ENCODE measurements at places on chromosomes 4 and X. TPM values are rescaled to one million over a fixed set of nuclear protein-coding genes. Genes with fewer than 3 reads are reported as not detected.

TEX13D gene
- total RNA-seq: not detected

IL1RAPL1 gene
- total RNA-seq: not detected

HTN1 gene
- total RNA-seq: not detected

AWAT2 gene
- not detected for total RNA-seq

CT83 gene
- total RNA-seq: not detected

SLITRK4 gene
- not detected for total RNA-seq

CPZ gene
- not detected for total RNA-seq

TNMD gene
- not detected for total RNA-seq

UGT2B15 gene
- total RNA-seq: not detected

TCP11X2 gene
- total RNA-seq: not detected

DNA sequence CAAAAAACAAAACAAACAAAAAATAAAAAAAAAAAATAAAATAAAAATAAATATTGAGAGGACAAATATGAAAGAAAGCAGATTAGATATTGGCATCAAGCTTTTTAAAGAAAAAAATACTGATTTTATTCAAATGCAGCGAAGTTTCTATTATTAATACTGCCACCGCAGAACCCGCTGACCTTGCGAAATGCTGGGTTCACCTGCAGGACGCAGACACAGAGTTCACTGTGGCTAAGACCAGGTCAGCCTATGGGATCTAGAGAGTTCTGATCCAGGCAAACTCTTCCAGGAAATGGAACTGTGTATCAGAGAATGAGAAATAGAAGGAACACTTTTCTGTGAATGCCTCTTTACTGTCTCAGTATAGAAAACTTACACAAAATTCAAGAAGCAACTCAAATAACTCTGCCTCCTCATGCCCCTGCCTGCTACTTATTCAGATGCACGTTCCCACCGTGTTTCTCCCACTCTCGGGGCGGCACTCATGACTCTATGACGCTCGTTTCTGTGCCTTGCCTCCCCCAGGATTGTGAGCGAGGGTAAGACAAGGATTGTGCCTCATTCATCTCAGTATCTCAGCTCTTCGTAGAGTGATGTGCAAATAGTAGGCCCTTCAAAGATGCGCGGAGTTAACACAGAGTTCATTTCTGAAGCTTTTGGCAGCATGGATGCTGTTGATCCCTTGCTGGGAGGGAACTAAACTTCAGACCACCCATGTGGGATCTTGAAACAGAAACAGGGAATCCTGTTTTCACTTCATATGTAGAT lies 44.1 kb upstream of the TLR3 start:
- DNase-seq: no peak

- DNase-seq: no peak
These were observed 175.7 kb upstream of the SPIN4 start for GRCh38 chrX:63526863-63527262.

GRCh38 chrX:40552768-40553167 lies 28.0 kb upstream of the ATP6AP2 start:
- DNase-seq: no peak

DNA sequence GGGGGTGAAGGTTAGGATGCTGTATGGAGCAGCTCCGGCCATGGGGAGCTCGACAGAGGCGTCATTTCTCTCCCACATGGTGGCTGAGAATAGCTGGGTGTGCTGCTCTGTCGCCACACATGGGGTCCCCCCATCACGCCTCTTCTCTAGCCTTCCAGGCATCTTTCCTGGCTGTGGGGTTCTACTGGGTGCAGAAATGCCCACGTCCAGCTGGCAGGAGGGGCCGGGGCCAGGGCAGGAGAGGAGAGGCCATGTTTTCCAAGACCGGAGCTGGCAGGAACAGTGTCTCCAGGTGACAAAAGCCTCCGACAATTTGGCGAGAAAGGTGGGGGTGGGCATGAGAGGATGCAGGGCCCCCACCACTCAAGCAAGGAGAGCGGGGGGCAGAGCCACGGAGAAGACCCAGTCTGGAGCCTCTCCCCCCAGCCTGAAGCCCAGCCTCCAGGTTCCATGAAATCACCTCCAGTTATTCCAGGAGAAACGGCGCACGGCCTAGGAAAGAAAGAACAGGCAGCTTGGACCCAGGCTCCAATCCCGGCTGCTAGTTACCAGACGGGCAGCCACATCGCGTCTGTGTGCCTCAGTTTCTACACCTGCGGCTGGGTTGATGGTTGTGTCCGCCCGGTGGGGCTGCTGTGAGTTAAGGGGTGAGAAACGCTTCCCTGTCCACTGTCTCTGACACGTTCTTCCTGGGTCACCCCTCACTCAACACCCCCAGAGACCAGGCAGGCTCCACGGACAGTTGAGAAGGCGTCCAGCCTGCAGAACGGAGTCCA lies 27.4 kb upstream of the SPON2 start:
- no peak for DNase-seq

DNA sequence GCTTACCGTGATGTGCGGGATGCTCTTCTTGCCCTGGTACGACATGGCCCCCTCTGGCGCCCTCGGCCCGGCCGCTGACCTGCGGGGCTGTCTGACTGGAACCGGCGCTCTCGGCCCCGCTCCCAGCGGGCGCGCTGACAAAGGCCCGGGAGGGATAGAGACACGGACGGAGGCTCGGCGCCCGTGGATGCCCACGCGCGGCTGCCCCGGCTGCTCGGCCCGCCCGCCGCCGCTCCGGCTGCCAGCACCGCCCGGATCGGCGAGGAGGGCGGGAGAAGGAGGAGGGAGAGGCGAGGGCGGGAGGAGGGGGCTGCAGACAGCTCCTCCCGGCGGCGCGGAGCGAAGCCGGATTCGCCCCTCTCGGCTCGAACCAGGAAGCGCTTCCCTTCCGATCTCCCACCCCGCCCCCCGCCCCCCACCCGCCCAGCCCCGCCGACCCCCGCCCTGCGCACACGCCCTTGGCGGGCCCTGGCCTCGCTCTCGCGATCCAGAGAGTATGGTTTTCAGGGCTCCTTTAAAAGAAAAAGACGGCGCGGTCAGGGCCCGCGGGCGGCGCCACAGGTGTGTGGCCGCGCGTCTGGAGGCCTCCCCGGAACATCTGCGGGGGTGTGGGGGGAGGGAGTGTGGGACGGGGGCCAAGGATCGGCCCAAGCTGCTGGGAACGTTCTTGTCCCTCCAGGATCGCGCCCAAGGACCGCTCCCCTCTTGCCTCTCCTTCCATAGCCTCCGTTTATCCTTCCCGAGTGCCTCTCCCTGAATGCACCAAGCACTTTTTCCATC lies 4.5 kb downstream of the CRMP1 start:
- no peak for DNase-seq

DNA sequence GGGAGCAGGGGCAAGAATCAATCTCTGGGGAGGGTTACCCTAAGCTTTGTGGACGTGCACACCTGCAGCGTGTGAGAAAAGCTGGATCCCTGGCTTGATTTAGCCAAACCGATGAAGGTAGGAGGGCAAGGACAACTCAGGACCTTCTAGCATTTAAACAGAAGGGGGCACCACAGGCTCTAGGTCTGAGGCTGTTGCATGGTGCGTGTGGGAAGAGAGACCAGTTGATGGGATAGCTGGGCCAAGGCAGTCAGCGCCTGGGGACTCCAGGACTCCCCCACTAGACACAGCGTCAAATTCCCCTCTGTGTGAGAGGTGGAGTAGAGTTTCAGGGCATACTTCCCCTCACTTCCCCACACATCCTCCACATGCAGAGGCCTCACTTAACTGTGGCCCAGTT lies 4.3 kb downstream of the GABRQ start:
- no peak for DNase-seq

DNA sequence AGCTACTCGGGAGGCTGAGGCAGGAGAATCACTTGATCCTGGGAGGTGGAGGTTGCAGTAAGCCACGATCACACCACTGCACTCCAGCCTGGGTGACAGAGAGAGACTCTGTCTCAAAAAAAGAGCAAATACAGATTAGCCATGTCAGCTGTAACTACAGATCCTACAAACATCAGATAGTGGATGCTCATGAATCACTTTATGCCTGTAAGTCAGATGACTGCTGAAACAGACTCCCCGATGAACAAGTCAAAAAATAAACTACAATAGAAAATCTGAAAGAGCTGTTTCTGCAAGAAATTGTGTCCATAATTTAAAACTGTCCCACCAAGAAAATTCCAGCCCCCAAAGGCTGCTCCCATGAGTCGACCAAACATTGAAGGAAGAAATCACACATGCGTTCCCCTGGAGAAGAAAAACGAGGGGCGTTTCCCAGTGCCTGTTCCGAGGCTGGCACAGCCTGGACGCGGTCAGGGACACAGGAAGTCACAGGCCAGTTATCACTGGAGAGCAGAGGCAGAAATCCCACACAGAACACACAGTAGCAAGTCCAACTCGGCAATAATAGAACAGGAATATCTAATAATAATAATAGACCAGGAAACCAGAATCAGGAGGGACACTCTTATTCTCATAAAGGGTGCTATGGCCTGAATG lies 30.0 kb upstream of the GTPBP6 start:
- DNase-seq: no peak

- no peak for DNase-seq
These were observed 115.5 kb downstream of the JADE1 start for GRCh38 chr4:128924951-128925350.

GRCh38 chr4:113467581-113467980 lies 294.0 kb downstream of the CAMK2D start:
- DNase-seq: no peak

- DNase-seq: no peak
These were observed 42.5 kb upstream of the LEF1 start for GRCh38 chr4:108210989-108211835.

GRCh38 chr4:168162604-168163003 lies 70.3 kb downstream of the ANXA10 start:
- no peak for DNase-seq

- no peak for DNase-seq
These were observed 392.2 kb upstream of the ZFP42 start for GRCh38 chr4:187603093-187604025.

GRCh38 chr4:91319556-91320268 lies 984.1 kb upstream of the GRID2 start:
- DNase-seq: no peak

GRCh38 chr4:170386511-170386910 lies 296.8 kb upstream of the AADAT start:
- peak; percentile 25 for DNase-seq

GRCh38 chr4:8846826-8847225 lies 24.8 kb downstream of the HMX1 start:
- DNase-seq: no peak

DNA sequence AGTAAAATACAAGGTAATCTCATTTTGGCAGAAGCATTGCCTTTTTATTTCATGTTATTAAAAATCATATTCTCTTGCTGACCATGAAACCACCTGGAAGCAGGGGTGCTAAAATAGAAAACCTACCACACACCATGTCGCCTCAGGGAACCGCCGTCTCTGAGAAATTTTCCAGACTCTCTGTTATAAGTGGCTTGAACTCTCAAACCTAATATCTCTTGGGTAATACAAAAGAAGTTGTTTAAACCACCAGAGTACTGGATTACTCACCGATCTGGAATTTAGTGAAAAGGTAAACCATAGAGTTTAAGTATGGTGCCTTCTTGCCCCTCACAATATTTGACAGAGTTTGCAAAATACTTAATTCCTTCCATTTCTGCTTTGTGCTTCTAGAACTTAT lies 27.7 kb downstream of the ENPP6 start:
- DNase-seq: no peak

GRCh38 chr4:71107726-71108125 lies 114.3 kb downstream of the DCK start:
- no peak for DNase-seq

DNA sequence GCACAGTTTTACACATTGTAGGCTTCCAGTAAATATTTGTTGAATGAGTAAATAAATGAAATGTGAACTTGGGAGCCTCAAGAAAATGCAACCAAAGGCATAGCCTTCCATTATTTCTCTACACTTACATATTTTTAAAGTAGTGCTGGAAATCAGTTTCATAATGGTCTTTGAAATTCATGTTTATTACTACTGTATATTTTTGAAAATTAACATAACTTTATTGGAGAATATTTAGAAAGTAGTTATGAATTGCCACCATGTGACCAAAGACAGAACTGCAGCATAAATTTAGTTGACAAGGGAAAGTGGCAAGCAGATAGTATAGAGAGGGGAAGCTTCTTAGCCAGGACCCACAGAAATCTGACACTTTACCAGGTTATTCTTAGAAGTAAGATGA lies 6.4 kb downstream of the TCEAL8 start:
- peak; percentile 10 for DNase-seq

DNA sequence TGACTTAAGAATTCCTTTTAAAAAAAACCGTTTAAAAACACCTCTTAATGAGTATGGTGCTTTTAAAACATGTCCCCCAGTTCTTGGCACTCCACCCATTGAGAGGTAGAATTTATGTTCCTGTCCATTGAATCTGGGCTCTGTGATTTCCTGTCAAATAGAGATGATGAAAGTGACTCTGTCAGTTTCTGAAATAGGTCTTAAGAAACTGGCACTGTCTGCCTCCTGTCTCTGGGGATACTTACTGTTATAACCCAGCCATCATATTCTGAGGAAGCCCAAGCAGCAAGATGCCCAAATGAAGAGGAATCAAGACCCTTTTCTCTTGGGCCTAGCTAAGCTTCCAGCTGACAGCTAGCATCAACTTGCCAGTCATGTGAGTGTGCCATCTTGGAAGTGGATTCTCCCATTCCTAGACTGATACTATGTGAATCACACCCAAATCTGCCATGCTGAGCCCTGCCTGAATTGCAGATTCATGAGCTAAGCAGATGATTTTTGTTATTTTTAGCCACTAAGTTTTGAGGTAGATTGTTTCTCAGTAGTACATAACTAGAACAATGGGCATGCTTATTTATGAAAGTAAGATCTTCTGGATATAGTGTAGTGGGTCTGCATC lies 22.8 kb downstream of the C4orf54 start:
- DNase-seq: no peak

GRCh38 chr4:105933083-105933482 lies 37.8 kb downstream of the NPNT start:
- DNase-seq: no peak

Data from CD4-positive, alpha-beta memory T cell (primary cell).